ENCODE measurements at places on chromosomes 11 and 22.

- no peak for DNase-seq
Observed at GRCh38 chr11:64571050-64571409, 20.0 kb upstream of the SLC22A12 start.

DNA sequence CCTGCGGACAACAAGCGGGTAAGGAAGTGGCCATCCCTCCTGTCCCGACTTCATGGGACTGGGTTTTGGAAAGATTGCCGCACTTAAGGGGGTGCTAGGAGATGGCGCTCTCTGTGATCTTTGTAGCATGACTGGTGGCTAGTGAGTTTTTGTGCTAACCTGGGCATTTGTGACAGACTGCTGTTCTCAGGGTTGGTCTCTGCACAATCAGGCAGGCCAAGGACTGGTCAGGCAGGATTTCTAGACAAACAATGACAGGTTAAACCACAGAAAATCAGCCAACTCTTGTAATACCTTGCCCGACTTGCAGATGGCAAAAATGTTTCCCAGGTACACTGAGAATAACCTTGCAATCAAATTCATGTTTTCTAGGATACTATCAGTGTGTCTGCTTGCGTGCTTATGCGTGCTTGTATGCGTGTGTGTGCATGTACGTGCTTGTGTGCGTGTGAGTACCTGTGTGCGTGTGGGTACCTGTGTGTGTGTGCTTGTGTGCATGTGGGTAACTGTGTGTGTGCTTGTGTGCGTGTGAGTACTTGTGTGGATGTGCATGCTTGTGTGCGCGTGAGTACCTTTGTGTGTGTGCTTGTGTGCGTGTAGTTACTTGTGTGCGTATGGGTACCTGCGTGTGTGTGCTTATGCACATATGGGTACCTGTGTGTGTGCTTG is 25.6 kb upstream of the SORL1-AS1 start:
- DNase-seq, result peak; percentile 93

DNA sequence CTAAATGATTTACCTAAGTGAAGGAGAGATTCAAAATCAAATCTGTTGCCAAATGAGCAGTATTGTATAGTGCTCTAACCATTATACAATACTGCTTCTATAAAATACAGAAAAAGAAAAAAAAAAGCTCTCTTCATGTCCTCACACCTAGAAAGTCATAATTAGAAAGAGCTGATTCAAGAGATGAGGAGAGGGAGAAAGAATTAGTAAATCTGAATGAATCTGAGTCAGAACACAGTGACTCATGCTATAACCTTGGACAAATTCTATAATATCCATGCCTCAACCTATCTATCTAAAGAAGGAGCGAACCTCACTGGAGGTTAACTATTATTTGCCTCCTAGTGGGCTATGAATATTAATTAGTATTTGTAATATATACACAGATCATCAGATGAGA is 29.4 kb downstream of the AMBRA1 start:
- no peak for DNase-seq

DNA sequence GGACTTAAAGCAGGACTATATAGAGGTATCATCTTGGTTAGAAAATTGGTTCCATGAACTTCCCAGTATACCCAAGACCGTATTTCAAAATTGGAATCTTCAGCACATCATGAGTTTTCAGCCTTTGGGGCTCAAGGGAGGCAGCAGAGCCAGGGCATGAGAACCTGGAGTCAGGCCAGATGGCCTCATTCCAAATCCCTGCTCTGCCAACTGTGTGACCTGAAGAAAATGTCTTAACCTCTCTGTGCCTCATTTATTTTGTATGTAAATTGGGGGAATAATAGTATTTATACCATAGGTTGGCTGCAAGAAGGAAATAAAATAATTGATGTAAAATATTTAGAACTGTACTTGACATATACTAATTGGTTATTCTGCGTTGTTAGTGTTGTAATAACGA is 987.6 kb downstream of the TBC1D22A start:
- no peak for DNase-seq

GRCh38 chr11:75287579-75287978 is 47.0 kb downstream of the TPBGL start:
- no peak for DNase-seq

DNA sequence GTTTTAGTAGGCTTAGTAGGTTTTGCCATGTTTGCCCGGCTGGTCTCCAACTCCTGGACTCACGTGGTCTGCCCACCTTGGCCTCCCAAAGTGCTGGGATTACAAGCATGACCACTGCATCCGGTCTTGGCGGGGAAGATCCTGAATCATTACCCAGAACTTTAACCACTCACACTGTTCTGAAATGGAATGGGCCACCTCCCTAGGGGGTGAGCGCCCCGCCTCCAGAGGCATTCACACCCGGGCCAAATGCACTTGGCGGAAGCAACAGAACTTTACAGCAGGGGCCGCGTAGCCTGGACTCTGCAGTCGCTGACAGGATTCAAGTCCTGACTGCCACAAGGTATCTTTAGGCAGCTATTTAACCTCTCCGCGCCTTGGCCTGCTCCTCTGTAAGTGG is 5.4 kb downstream of the CCDC86 start:
- no peak for DNase-seq

DNA sequence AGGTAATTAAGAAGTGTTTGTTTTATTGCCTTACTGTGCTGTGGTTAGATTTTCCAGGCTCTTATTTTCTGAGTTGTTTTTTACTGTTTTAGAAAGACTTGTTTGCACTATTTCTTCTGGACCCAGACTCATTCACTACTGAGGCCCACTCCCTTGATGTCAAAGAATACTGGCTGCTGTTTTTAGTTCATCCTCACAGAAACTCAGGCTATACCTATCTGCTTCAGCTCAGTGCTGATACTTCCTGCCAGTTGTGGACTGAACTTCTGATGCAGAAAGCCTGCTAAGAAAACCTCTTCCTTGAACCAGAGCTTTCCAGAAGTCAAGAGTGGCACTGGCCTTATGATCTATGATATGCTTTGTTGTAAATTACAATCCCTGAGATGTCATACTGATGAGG is 15.9 kb upstream of the PIK3IP1 start:
- no peak for DNase-seq

GRCh38 chr11:129458756-129459535 is 83.3 kb downstream of the BARX2 start:
- DNase-seq, result peak; percentile 89

DNA sequence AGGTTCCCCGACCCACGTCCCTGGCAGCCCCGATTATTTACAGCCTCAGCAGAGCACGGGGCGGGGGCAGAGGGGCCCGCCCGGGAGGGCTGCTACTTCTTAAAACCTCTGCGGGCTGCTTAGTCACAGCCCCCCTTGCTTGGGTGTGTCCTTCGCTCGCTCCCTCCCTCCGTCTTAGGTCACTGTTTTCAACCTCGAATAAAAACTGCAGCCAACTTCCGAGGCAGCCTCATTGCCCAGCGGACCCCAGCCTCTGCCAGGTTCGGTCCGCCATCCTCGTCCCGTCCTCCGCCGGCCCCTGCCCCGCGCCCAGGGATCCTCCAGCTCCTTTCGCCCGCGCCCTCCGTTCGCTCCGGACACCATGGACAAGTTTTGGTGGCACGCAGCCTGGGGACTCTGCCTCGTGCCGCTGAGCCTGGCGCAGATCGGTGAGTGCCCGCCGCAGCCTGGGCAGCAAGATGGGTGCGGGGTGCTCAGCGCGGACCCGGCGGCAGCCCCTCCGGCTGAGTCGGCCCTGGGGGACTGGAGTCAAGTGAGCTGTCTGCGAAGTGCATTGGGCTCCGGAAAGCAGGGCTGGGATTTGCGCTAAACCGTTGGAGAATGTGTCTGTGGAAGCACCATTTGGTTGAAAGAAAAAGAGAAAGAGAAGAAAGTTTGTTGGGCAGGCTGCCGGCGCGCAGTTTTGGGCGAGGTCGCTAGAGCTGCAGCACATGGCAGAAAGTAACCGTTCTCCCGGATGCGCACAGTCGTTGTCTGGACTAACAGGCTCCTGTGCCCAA is at the start of gene CD44:
CD44 (plus strand) TSS at position 229 of the 779 bp plus-strand sequence; CDS start at position 362, 133 bp downstream.
- peak; percentile 49 for DNase-seq

DNA sequence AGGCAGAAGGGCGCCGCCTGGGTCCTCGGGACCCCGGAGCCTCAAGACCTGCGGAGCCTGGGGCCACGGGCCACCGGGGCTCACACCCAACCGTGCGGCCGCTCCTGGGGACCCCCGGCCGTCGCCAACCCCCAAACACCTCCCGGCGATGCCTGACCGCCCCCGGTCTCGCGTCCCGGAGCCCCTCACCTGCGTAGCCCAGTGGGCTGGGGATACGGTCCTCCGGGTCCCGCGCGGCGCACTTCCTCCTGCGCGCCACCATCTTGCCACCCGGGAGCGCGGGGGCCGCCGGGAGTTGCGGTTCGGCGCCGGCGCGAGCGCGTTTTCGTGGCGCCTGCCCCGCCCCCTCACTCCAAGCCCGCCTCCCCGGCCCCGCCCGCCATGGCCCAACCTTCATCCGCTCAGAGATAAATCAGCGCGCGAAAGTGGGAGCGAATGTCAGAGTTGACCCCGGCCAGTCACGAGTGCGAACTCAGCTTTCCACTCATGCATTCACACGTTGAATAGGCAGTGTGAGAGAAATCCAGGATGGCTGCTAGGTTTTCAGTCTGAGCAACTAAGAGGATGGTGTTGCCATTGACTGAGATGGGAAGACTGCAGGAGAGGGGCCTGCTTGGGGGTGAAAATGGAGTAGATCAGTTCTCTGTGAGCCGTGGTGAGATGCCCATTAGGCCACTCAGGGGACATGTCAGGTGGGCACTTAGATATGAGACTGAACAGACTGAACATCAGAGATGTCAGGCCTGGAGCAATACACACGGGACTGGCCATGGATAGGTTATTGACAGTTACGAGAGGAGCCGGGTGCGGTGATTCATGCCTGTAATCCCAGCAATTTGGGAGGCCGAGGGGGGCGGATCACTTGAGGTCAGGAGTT is at the start of gene RRP7A:
RRP7A (minus strand) TSS at position 272 of the 877 bp plus-strand sequence; CDS start at position 262, 10 bp downstream.
- DNase-seq, result peak; percentile 51

DNA sequence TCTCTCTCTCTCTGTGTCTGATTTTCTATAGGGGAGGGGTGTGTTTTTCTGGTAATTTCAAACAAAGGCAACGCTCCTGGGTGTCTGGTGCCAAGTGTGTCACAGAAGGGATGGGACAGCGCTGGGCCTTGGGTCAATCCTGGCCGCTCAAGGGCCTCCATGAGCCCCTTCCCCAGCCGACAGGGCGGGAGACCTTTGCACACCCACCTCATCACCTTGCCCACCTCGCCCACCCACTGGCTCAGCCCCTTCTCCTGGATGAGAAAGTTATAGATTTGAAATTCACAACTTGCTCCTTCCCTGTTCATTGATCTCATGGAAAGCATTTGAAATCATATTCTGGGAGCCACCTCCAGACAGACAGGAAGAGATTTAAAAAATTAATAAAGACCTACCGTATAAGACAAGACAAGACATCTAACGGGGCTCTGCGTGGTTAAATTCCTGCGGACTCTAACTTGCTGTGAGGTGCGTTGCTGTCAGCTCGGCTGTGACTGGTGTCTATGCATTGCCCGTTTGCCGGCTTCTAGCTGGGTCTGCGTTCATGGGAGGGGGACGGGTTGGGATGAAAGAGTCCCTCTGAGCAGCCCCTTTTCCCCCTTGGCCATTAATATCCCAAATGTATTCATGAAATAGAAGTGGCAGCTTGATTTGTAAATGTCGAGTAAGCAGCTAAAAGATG is 27.0 kb downstream of the MPPED1 start:
- DNase-seq, result no peak

GRCh38 chr11:116384876-116385275 is 387.9 kb downstream of the BUD13 start:
- DNase-seq, result no peak

- no peak for DNase-seq
Observed at GRCh38 chr11:253160-253885, 16.5 kb downstream of the PSMD13 start.

- DNase-seq, result no peak
Observed at GRCh38 chr22:18952022-18952421, 15.9 kb upstream of the PRODH start.

DNA sequence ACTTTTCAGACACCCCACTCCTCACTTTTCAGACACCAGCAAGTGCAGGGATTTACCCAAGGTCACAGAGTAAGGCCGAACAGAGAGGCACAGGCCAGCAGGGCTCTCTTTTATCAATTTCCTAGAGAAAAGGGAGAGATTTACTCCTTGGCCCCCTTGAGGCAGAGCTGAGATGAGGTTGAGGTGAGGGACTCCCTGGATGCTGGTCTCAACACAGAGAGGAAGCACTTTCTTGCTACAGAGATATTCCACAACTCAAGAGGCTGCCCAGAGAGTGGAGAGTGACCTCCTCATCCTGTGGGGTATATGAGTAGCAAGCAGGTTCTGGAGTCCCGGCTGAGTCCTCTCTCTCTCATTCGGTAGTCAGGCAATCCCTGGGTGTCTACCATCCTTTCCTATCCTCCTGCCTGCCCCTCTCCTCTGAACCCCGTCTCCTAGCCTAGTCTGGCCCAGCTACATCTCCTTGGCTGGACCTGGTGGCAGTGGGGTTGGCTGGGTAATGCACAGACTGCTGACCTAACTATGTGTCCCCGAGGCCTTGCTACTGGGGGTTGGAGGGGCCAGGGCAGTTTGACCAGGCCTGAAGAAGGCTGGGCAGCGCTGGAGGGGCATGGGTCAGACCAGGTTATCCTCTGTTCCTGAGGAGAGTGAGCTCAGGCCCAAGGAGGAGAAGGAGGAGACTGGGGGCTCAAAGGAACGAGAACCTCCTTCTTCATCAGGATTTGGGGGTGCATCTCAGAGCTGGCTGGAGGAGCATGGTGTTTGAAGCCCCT is 1.8 kb upstream of the ARHGEF17 start:
- DNase-seq, result no peak

- no peak for DNase-seq
Observed at GRCh38 chr11:71199226-71199820, 53.1 kb downstream of the SHANK2 start.

- DNase-seq, result no peak
Observed at GRCh38 chr22:29838599-29838956, 504 bp upstream of the ASCC2 start.

GRCh38 chr11:78344094-78344493 is 73.5 kb downstream of the GAB2 start:
- DNase-seq, result no peak

DNA sequence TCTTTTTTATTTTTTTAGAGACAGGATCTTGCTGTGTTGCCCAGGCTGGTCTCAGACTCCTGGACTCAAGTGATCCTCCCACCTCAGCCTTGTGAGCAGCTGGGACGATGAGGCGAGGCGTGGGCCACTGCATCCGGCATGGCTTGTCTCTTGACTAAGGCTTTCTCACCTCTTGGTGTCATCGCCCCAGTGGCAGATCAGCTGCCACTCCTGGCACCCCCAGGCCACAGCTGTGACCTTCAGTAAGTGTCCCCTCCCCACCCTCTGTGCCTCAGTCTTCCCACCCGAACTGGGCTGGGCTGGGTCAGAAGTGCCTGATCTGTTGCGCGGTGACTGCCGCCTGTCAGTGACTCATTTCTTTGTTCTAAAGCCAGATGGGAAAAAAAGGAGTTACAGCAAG is 3.6 kb downstream of the SYNGR1 start:
- no peak for DNase-seq

- no peak for DNase-seq
Observed at GRCh38 chr11:77087723-77088225, 14.9 kb upstream of the OMP start.

- DNase-seq, result no peak
Observed at GRCh38 chr11:47595967-47596366, 1.8 kb upstream of the C1QTNF4 start.

- DNase-seq, result no peak
Observed at GRCh38 chr11:2121227-2122130, 17.7 kb downstream of the IGF2 start.

GRCh38 chr11:35150454-35150853 is 11.5 kb downstream of the CD44 start:
- no peak for DNase-seq

- DNase-seq, result peak; percentile 32
Observed at GRCh38 chr22:23856721-23857605, 712 bp upstream of the SLC2A11 start.

- DNase-seq, result no peak
Observed at GRCh38 chr22:19429950-19430889, 1.3 kb downstream of the HIRA start.

GRCh38 chr11:116387641-116388040 is 385.1 kb downstream of the BUD13 start:
- no peak for DNase-seq

Data from HT-29 (cell line).